T-helper 1 cell (primary cell): ENCODE measurements at places on chromosomes 6 and 20.

DNA sequence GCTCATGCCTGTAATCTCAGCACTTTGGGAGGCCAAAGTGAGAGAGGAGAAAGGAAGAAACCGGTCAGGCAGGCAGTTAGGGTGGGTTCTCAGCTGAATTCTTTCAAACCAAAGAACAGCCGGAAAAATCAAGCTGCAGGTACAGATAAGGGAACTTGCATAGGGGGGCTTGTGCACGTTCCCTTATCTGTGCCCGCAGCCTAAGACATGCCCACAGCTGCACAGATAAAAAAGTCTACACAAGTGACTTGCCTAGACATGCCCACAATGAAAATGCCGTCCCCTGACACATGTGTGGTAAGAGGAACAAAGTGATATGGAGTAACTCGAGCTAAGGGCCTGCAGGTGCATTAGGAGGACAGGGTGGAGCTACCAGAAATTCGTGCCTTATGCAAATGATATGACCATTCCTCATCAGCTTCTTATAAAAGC lies 175.8 kb upstream of the SALL4 start:
- no peak for DNase-seq

DNA sequence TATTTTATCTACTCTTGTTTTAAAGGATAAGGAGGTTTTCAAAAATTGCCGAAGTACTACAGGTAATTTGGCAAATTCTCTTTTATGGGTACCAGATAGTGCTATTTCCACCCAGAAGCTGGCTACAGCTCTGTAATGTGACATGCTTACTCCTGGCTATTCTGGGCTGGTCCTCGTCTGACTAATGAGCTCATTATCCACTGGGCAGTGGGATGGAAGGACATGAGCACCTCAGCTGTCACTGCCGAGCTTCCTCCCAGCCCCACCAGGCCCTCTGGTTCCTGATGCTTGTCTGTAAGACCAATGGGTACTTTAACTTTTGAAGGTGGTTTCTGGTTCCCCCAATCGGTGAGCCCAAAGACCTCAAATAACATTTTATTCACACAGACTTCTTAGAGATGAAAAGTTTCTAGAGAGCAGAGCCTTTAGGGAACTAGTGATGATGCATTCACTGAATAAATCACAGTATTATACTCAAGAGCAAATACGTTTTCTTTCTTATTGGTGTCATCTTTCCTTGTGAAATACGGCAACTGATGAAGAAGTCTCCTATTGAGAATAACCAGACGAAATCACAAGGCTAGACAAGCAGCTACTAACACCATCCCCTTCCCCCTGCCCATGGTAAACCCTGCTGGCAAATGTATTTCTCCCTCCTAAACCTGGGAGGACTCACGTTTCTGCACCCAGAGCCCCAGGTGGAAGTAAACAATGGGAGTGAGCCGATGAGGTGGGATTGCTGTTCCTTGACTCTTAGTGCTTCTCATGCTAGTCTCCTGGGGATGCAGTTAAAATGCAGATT lies 80.8 kb downstream of the SLC22A3 start:
- no peak for DNase-seq

DNA sequence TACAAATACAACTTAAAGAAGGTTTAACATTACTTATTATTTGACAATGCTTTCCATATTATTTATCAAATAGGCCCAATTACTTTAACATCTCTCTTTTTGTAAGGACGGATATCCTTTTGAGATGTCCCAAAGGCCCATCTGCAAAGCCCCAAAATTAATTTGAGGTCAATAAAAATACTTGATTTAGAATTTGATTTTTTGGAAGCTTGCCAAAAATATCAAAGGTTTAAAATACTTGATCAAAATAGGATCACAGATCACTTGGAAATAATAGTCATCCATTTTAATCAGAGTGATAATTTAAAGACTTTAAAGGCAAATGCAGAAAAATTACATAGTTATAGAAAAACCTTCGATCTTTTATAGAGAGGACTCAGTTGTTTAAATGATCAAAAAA lies 8.1 kb downstream of the C6orf58 start:
- no peak for DNase-seq

GRCh38 chr6:142331075-142331551 lies 29.3 kb downstream of the ADGRG6 start:
- DNase-seq: no peak

DNA sequence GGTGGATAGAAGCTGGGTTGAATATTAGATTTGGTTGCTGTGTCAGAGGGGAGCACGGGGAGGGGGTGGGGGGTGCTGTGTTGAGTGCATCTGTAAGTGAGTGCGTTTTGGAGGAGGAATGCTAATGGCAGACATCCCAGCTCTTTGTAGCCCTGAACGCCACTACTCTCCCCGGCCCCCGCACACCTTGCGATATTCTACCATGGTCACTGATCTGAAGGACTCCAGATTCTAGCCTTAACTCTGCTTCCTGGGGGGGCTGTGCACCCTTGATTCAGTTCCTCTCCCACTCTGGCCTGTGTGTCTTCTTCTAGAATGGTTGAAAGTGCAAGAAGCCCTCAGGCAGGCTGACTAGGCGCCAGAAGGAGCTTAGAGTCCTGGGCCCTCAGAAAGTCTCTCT lies 7.1 kb downstream of the GLP1R start:
- DNase-seq: no peak

DNA sequence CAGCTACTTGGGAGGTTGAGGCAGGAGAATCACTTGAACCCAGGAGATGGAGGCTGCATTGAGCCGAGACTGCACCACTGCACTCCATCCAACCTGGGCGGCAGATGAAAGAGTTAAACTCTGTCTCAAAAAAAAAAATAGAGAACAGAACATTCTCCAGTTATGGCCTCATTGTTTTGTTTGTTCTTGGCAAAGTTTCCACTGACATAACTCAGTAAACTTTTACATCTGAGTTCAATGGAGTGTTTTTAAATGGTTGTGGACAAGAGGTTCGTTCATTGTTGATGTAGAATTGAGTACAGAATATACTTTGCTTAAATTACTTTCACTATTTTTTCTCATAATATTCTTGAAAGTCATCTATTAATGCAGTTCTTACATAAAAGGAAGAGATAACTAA lies 42.2 kb upstream of the IFNGR1 start:
- DNase-seq: no peak

GRCh38 chr20:57498425-57499400 lies 26.2 kb downstream of the CTCFL start:
- DNase-seq: no peak

GRCh38 chr6:80331522-80331921 lies 225.1 kb downstream of the BCKDHB start:
- DNase-seq: no peak

GRCh38 chr6:158219228-158219627 lies 51.1 kb downstream of the GTF2H5 start:
- DNase-seq: no peak

DNA sequence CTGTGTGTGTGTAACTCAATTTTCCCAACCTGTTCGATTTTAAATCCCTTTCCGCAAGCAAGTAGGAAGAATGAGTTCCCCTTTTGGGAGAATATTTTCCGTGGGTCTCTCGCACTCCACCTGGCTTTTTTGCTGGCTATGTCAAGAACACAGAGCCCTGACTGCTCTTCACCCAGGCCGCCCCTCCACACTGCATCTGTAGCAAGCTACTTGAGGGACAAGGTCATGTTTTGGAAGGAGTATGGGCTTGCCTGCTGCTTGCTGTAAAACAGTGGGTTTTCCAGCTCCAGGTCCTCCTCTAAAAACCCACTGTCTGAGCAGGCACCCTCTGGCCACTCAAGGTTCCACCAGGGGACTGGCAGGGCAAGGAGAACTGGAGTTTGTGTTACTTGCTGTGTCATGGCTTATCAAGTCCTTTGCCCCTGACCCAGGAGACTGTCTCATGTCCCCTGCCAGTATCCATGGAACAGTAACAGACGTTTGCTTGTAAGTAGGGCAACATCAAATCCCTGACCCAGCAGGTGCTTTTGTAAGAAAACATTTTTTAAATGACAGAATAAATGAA lies 35.5 kb upstream of the SYNJ2 start:
- DNase-seq: no peak

DNA sequence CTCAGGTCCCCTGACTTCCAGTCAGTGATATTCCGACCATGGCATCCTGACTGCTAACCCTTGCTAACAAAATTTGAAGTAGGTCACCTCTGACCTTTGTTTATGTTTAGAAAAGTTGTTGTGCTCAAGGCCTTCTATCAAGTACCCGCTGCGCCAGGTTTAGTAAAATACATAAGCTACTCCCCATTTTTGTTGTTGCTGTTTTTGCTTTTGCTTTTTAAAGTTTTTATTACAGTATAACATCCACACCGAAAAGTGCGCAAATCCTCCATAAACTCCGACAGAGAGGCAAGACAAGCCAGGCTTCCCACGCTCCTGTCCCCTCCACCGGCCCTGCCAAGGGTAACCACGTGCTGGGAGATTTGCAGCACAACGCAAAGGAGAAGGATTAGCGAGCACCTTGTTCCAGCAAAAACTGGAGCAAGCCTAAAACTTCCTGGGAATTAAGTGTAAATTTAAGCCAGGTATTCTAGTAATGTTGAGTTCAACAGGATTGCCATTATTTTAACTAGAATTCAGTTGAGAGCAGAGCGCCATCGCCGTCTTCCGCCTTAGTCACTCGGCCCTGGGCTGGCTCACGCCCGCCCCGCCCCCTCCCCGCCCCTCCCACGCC lies 17.8 kb upstream of the HMGN4 start:
- no peak for DNase-seq

DNA sequence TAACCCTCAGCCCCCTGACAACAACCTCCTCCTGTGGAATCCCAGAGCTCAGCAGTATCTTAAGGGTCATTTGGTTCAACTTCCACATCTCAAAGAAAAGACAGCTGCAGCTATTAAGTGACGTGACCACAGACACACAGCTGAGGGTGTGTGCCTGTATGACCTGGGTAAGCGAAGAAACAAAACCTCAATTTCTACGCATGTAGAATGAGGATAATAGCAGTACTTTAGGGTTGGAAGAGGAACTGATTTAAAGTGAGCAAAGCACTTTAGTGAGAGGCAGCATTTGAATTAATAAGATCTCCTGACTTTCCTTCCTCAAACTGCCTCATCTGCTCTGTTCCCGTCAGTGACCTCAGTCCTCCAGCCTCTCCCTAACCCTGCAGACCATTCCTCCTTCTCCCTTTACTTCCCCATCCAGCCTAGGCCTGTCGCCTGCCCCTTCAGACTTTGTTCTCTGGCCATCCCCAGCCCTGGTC lies 6.8 kb upstream of the ARMC2 start:
- DNase-seq: no peak
